ENCODE measurements at places on chromosomes 4 and X. TPM values are rescaled to one million over a fixed set of nuclear protein-coding genes. Genes with fewer than 3 reads are reported as not detected.

- no peak overlapping the region for H3K4me3 ChIP-seq
- no peaks in the 10 kb centered on the region for H3K4me1 ChIP-seq
- no peaks in the 10 kb centered on the region for H3K36me3 ChIP-seq
- H3K27me3 ChIP-seq, result no peaks in the 10 kb centered on the region
- H3K27ac ChIP-seq, result no peak overlapping the region
- DNase-seq, result no peak
Observed at GRCh38 chrX:150198776-150199175, 164.3 kb upstream of the MAMLD1 start.

- no peaks in the 10 kb centered on the region for H3K27me3 ChIP-seq
- DNase-seq, result no peak
- no peaks in the 10 kb centered on the region for H3K36me3 ChIP-seq
- H3K27ac ChIP-seq, result no peak overlapping the region
- no peaks in the 10 kb centered on the region for H3K4me1 ChIP-seq
- H3K4me3 ChIP-seq, result no peak overlapping the region
Observed at GRCh38 chr4:106738121-106738520, 298.0 kb downstream of the DKK2 start.

DNA sequence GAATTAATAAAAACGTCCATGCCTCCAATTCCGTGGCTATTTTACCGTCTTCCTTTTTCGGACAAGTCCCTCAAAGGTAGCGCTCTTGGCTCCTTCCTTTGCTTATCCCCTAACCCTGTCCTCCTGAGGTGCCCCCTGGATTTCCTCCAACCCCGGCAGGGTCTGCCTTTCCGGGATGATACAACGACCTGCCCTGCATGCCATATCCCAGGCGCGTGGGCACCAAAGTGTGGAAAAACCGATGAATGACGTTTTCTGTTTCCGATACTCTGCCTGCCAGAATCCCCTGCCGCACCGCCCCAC lies 706 bp upstream of the CSTF2 start:
- no peaks in the 10 kb centered on the region for H3K4me1 ChIP-seq
- DNase-seq, result no peak
- H3K27ac ChIP-seq, result peak overlapping the region; percentile 89
- H3K4me3 ChIP-seq, result peak overlapping the region; percentile 81

DNA sequence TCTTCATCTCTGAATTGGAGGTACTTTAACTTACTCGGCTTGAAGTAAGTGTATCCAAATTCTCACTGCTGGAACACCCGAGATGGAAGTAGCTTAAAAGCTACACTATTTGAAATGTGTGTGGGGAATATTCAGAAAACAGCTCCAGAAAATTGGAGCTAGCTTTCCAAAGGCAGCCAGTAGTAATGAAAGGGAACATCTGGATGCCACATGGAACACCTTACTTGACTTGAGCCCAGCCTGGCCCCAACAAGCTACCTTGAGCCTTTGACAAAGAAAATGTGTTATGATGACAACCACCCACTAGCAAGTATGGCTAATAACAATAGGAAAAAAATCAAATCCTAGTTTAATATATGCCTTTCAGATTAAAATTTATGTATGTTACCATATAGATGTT lies 161.5 kb downstream of the PRDM5 start:
- H3K4me3 ChIP-seq, result no peak overlapping the region
- no peak for DNase-seq
- H3K4me1 ChIP-seq, result no peaks in the 10 kb centered on the region
- H3K36me3 ChIP-seq, result no peaks in the 10 kb centered on the region
- H3K27me3 ChIP-seq, result no peaks in the 10 kb centered on the region

DNA sequence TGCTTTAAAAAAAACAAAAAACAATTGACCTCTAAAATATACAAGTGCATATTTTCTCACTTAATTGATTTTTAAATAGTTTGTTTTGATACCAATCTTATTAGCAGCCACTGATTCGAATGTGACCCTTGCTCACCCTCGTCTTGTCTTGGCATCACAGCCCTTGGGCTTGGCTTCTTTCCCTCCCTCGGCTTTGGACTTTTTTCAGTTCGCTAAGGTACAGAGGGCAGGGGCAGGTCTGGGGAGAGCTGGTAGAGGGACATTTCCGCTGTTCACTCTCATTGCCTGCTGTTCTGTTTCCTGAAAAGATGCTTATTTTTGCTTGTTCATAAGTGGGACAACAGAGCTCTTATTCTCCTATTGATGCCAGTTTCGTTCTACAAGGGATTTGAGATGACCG lies 88.5 kb upstream of the RPS6KA3 start:
- H3K4me1 ChIP-seq, result no peaks in the 10 kb centered on the region
- no peaks in the 10 kb centered on the region for H3K27me3 ChIP-seq
- no peaks in the 10 kb centered on the region for H3K36me3 ChIP-seq
- no peak overlapping the region for H3K27ac ChIP-seq
- DNase-seq, result no peak
- H3K4me3 ChIP-seq, result no peak overlapping the region

GRCh38 chrX:48589482-48590162 lies 7.7 kb upstream of the WDR13 start:
- no peaks in the 10 kb centered on the region for H3K27me3 ChIP-seq
- no peaks in the 10 kb centered on the region for H3K36me3 ChIP-seq
- H3K27ac ChIP-seq, result no peak overlapping the region
- no peaks in the 10 kb centered on the region for H3K4me1 ChIP-seq
- DNase-seq, result no peak
- H3K4me3 ChIP-seq, result no peak overlapping the region

GRCh38 chr4:84956014-84956413 lies 10.5 kb downstream of the WDFY3 start:
- no peaks in the 10 kb centered on the region for H3K27me3 ChIP-seq
- no peaks in the 10 kb centered on the region for H3K4me1 ChIP-seq
- no peak overlapping the region for H3K27ac ChIP-seq
- DNase-seq, result no peak

GRCh38 chrX:136858007-136858756 lies 22.3 kb downstream of the RBMX start:
- no peak overlapping the region for H3K4me3 ChIP-seq
- H3K4me1 ChIP-seq, result peaks cover 5% of the 10 kb centered on the region
- H3K27me3 ChIP-seq, result no peaks in the 10 kb centered on the region
- DNase-seq, result no peak
- H3K36me3 ChIP-seq, result no peaks in the 10 kb centered on the region

GRCh38 chr4:183118585-183118984 lies 19.5 kb downstream of the WWC2 start:
- DNase-seq, result no peak
- H3K27ac ChIP-seq, result no peak overlapping the region
- no peaks in the 10 kb centered on the region for H3K27me3 ChIP-seq
- no peaks in the 10 kb centered on the region for H3K4me1 ChIP-seq

- DNase-seq, result no peak
- H3K27ac ChIP-seq, result no peak overlapping the region
- H3K36me3 ChIP-seq, result no peaks in the 10 kb centered on the region
- no peaks in the 10 kb centered on the region for H3K4me1 ChIP-seq
- H3K4me3 ChIP-seq, result no peak overlapping the region
Observed at GRCh38 chr4:114161809-114162208, 182.4 kb upstream of the ARSJ start.

GRCh38 chr4:136540747-136541146 lies 991.5 kb downstream of the PCDH18 start:
- H3K36me3 ChIP-seq, result no peaks in the 10 kb centered on the region
- H3K27ac ChIP-seq, result no peak overlapping the region
- no peaks in the 10 kb centered on the region for H3K27me3 ChIP-seq
- H3K4me1 ChIP-seq, result no peaks in the 10 kb centered on the region

DNA sequence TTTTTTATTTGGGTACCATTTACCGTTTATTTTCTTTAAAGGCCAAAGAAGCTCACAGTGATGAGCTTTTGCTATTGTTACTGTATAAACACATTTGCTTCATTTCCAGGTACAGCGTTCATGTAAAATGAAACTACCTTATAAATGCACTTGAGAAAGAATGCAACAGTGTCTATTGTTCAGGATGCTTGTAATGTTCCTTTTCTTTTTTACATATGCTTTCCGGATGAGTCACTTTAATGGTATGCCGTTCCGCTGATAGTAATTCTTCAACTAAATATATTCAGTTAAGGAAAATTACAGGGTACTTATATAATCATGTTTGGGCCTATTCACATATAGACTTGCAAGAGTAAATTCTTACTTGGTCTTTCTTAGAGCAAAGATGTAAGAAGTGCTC lies 354.9 kb downstream of the RPA4 start:
- no peaks in the 10 kb centered on the region for H3K36me3 ChIP-seq
- H3K4me3 ChIP-seq, result no peak overlapping the region
- no peak overlapping the region for H3K27ac ChIP-seq
- H3K27me3 ChIP-seq, result no peaks in the 10 kb centered on the region
- no peak for DNase-seq

DNA sequence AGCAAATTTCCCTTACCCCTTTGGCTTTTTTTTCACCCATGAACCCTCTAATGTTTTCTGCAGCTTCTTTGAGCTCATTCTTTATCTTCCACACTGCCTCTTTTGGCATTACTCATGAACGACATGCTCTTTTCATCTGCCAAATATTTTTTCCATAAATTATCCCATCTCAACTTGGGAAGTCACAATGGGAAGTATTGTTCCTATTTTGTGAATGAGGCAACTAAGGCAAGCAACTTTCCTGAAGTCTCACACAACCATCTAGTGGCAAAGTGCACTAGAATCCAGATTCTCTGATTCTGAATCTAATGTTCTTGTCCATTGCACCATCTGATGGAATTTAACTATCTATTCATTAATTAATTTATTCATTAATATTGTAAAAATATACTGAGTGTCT lies 625 bp downstream of the RTL9 start:
- DNase-seq, result no peak
- H3K4me3 ChIP-seq, result no peak overlapping the region
- H3K27ac ChIP-seq, result no peak overlapping the region
- no peaks in the 10 kb centered on the region for H3K36me3 ChIP-seq
- H3K27me3 ChIP-seq, result no peaks in the 10 kb centered on the region

The UNC5C gene
- polyA plus RNA-seq, result not detected

The FGF5 gene
- polyA plus RNA-seq, result not detected

The ADAMTS3 gene
- polyA plus RNA-seq, result not detected

The NR0B1 gene
- polyA plus RNA-seq, result not detected
